Body of pancreas (tissue), 4 donors: ENCODE measurements at places on chromosomes 16 and 17. TPM values are rescaled to one million over a fixed set of nuclear protein-coding genes. Genes with fewer than 3 reads are reported as not detected.

DNA sequence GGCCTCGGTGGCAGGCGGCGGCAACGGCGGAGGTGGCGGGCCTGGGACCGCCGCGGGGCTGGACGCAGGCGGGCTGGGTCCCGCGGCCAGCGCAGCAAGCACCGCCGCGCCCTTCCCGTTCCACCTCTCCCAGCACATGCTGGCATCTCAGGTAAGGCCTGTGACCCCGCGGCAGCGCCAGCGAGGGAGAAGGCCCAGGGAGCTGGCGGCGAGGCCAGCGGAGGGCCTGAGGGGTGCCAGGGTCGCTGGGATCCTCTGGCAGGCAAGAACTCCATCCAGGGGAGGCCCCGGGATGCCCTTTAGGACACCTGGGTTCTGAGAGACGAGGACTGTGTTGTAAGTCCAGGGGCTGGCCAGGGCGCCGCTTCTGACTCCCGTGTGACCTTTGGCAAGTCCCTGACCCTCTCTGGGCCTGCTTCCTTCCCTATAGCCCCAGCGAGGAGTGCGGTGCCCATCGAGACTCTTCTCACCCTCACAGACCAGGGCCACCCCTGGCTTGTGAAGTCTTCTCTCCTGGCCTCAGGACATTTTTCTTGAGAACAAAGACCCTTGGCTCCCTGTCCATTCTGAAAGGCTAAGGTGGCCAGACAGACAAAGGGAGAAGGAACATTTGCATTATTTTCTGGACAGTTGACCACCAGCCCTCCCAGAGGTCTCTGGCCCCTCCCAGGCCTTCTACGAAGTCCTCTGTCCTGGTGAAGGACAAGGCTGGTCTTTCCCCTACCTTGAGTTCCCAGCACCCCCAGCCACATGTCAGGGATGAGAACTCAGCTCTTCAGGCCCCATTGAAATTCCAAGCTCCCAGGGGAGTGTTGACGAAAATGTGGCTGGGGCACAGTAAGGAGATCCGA is 6.3 kb downstream of the TBX2 start:
- peak; percentile 11 for DNase-seq

GRCh38 chr17:69692171-69692570 is 277.7 kb downstream of the MAP2K6 start:
- no peak for DNase-seq

Gene MGAT5B
- total RNA-seq = not detected

Gene GUCY2D
- not detected for total RNA-seq

- DNase-seq = no peak
These were observed 48.4 kb upstream of the PABPN1L start for GRCh38 chr16:88914750-88915368.

GRCh38 chr16:86335266-86336172 is 174.8 kb upstream of the FOXF1 start:
- DNase-seq = no peak

Gene VMO1
- total RNA-seq = not detected

- no peak for DNase-seq
These were observed 5.9 kb upstream of the DNASE1L2 start for GRCh38 chr16:2230376-2230775.

GRCh38 chr17:77755410-77755963 is 203.0 kb upstream of the TNRC6C start:
- no peak for DNase-seq
